ENCODE measurements at places on chromosomes 5 and 9.

GRCh38 chr9:134061688-134062371 lies 6.0 kb downstream of the BRD3 start:
- no peak for DNase-seq

GRCh38 chr5:103901885-103902284 lies 339.3 kb upstream of the NUDT12 start:
- no peak for DNase-seq

- no peak for DNase-seq
Observed at GRCh38 chr5:161094411-161094810, 242.4 kb upstream of the ATP10B start.

- DNase-seq: no peak
Observed at GRCh38 chr5:5700549-5700948, 278.1 kb downstream of the ICE1 start.

- DNase-seq: no peak
Observed at GRCh38 chr5:149775785-149776184, 45.7 kb downstream of the PPARGC1B start.

- DNase-seq: no peak
Observed at GRCh38 chr5:60504342-60504741, 195.6 kb downstream of the DEPDC1B start.

GRCh38 chr5:179369530-179369884 lies 24.2 kb upstream of the ADAMTS2 start:
- no peak for DNase-seq

- DNase-seq: no peak
Observed at GRCh38 chr5:61177716-61178115, 15.4 kb upstream of the SMIM15 start.

- DNase-seq: no peak
Observed at GRCh38 chr5:151589878-151590570, 1.1 kb downstream of the FAT2 start.

DNA sequence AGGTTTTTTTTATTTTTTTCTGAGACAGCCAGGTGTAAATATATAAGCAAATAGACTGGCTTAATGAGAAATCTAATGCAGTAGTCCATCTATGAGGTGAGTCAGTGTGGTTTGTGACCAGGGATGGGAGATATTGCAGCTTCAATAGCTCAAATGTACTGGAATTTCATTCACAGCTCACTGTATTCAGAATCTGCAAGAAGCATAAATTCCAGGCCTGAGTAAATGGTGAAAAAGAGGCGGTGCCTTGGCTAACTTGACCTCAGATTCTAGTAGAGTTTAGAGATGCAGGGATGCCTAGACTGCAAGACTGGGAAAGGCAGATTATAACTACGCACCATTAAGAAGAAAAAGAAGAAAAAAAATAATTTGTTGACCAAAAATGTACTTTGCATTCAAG lies 151.9 kb upstream of the SMC2 start:
- DNase-seq: no peak

- no peak for DNase-seq
Observed at GRCh38 chr5:96316017-96316416, 117.0 kb downstream of the PCSK1 start.

GRCh38 chr9:98906273-98907040 lies 37.2 kb upstream of the COL15A1 start:
- no peak for DNase-seq

DNA sequence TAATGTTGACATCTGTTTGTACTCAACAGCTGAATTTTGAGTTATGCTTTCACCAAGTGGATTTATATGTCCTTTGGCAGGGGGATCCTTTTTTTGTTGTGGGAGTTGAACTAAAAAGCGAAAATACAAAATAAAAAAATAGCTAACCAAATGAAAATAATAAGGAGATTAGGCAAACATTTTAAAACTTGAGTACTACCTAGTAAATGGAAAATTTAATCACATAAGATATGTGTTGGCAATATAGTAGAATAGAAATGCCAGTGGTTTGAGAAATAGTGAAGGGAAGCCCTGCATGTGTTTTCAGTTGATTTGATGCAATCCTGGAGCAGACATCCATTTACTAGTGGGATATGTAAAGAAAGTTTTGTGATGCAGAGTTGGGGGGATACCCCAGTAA lies 98.0 kb downstream of the RASGRF2 start:
- DNase-seq: no peak

DNA sequence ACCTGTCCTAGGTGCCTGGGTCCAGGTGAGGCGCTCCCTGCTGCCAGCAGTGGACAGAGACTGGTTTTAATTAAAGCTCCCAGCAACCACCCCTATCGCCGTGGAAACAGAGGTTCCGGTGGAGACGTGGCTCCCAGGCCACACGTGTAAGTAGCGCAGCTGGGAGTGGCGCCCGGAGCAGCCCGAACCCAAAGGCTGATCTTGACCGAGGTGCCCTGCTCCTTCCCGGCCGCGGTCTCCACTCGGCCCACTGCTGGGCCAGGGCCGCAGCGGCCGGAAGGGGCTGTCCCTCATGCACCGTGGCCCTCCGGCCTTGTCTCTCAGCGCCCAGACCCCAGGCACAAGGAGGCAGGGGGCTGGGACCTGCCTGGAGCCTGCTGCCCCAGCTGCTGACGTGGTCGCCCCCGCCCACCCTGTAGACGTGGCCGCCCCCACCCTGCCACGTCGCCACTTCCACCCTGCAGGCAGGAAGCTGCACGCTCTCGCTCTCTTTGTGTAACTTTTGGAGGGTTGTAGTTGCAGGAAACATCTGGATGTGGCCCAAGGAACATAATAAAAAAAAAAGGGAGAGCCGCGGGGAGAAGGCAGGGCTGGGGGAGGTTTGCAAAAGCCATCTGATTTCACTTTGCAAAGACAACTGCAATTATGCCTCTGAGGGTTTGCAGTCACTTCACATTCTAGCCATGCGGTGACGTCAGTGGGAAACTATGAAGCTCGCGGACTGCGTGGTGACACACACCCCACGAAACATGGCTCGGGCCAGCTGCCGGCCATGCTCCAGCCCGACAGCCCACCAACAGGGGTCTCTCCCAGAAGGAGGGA lies 129.9 kb downstream of the RXRA start:
- DNase-seq: peak; percentile 43

- no peak for DNase-seq
Observed at GRCh38 chr9:35726931-35727330, 5.1 kb downstream of the TLN1 start.

- no peak for DNase-seq
Observed at GRCh38 chr5:11384441-11385250, 519.6 kb downstream of the CTNND2 start.

- no peak for DNase-seq
Observed at GRCh38 chr5:136374638-136375037, 9.3 kb upstream of the TRPC7 start.

GRCh38 chr9:110391826-110392485 lies 54.3 kb upstream of the TXNDC8 start:
- DNase-seq: no peak

- DNase-seq: no peak
Observed at GRCh38 chr5:132474881-132475496, 15.6 kb downstream of the IRF1 start.

DNA sequence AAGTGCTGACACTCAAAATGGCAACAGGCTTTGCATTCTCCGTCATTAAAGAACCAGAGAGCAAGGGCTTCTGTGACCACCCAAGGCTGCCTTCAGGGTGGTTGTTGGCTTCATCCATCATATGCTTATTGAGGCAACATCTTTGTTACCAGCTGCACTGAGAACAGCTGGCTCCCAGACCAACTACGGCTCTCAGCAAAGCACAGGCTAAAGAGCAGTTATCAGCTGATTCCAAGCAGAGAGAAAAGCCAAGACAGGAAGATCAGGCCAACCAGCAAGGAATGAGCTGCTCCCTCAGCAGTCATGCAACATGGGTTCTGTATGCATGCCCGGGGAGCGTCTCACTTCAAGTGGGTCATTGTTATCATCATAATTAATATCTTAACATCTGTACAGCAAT lies 358.9 kb downstream of the ACTL7B start:
- no peak for DNase-seq

DNA sequence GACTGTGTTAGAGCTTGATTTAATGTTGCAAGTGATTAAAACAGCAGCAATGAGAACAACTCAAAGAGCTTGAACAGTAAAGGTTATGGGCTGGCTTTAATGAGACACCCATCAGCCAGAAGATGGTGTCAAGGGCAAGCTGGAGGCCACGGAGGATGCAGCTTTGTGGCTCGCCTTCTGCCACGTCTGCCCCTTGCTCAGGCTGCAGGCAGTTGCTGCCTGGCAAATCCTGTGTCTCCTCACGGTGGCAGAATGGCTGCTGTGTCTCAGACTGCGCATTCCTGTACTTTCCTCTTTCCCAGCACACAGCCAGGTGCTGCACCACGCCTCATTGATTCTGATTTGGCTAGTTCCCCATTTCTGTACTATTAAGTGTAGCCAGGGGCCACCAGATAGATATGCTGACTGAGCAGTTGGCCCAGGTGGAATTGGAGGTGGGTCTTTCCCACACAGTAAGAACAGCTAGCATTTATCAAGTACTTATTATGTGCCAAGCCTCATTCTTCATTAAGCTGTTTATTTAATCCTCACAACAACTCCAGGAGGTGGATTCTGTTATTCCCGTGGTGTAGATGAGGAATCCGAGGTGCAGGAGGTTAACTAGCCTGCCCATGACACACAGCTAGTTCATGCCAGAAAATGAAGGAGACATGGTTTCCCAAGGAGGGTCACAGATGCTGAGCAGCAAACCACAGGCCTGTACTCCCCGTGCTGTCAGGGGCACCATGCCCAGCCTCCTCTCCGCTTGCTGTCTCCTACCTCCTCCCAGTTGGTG lies 3.5 kb downstream of the NXNL2 start:
- no peak for DNase-seq

- no peak for DNase-seq
Observed at GRCh38 chr9:76400534-76401096, 6.4 kb upstream of the RFK start.

DNA sequence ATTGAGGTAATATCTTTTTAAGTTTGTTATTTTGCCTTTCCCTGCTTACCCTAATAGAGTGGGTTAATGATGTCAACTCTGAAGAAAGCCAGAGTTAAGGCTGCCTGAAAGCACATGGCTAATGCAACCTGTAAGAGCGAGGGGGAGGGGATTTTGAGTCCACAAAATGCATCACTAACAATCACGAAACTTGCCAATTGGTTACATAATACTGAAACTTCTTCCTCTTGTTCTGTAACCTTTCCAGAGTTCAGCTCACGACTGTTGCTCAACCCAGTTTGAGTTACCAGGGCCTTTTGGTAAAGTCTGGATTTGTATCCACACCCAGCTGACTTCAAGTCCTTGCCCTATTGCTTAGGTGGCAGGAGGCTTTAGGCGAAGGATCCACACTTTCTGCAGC lies 308.8 kb downstream of the EFNA5 start:
- DNase-seq: no peak

- no peak for DNase-seq
Observed at GRCh38 chr9:118367383-118367782, 663.2 kb downstream of the TLR4 start.

GRCh38 chr5:126976520-126977172 lies 53.7 kb downstream of the MARCHF3 start:
- DNase-seq: no peak

DNA sequence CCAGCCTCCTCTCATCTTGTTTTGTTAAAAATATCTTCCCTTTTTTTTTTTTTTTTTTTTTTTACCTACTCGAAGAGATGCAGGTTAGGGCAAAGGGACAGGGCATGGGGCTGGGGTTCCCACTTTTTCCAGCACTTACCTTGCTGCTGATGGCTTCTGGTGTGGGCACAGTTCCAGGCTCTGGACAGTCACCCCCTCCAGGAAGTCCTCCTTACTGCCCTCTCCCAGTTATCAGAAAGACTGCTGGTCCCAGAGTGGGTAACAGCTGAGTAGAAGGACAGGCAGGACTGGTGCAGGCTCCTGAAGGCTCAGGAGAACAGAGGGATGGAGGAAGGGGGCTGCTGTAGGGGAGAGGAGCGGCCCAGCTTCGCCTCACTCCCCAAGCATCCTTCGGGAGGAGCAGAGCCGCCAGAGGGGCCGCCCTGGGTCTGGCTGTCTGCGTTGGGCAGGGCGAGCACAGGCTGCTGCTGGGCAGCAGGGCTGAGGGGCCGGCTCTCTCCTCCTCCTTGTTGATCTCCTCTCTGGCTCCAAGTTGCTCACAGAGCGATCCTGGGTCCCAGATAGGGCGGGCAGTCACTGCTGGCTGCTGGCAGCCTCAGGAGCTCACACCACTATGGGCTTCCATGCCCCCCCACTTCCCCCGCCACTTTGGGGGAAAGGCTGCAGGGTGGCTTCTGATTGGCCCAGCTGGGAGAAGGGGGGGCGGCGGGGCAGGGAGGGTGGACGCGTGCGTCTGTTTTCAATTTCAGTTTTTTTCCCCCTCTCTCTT lies at the start of gene PDGFRB:
Gene PDGFRB, minus strand, starts transcription at position 588 of the 769 bp plus-strand sequence. CDS start 18,798 bp downstream, outside the sequence.
- peak; percentile 38 for DNase-seq

DNA sequence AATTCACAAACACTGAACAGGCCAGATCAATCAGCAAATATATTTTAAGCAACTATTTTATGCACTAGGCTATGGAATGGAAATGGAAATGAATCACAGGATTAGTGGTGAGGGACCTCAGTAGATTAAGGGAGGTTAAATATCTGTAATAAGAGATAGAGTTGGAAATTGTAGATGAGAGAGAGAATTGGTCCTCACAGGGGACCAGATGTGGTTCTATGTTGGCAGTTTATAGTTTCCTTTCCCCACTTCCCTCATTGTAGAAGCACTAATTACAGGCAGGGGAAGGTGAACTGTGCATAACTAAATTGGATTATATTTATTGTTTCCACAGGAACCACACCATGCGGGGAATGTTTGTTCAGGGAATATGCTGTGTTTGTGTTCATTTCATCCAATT lies 496.2 kb downstream of the ARHGEF28 start:
- no peak for DNase-seq

- no peak for DNase-seq
Observed at GRCh38 chr9:93896093-93896492, 59.1 kb downstream of the BARX1 start.

GRCh38 chr9:107615321-107615720 lies 125.8 kb upstream of the KLF4 start:
- DNase-seq: no peak

GRCh38 chr9:135794361-135794885 lies 92.4 kb downstream of the KCNT1 start:
- DNase-seq: no peak

GRCh38 chr9:125707472-125707804 lies 430 bp upstream of the MAPKAP1 start:
- DNase-seq: no peak

DNA sequence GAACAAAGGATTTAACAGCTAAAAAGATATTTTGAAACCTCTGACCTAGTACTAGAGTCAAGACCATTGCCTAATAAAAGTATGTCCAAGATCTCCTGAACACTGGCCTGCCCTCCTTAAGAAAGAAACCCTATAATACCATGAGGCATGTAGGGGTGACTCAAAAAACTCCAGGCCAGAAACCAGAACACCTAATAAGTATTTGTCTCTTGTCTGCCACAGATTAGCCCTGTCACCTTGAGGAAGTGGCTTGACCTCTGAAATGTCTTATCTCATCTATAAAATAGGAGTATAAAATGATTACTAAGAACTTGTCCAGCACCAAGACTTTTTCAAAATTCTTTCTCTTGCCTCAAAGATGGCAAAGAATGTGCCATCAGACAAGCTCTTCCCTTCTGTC lies 125.5 kb upstream of the RASGRF2 start:
- DNase-seq: no peak

- no peak for DNase-seq
Observed at GRCh38 chr5:1879292-1880263, 3.1 kb downstream of the IRX4 start.

GRCh38 chr5:149153193-149153750 lies 12.0 kb downstream of the ABLIM3 start:
- DNase-seq: no peak

- DNase-seq: no peak
Observed at GRCh38 chr9:19522558-19522957, 113.7 kb downstream of the ACER2 start.
